ENCODE measurements at places on chromosomes 6 and 20. TPM values are rescaled to one million over a fixed set of nuclear protein-coding genes. Genes with fewer than 3 reads are reported as not detected.

GRCh38 chr6:116764961-116765841, at the start of gene FAM162B:
Gene FAM162B (minus strand): TSS chr6:116765719. CDS start chr6:116765576, 143 bp downstream.
- no peak for DNase-seq
- no peak within 1 kb of the TSS for H3K4me3 ChIP-seq
- no peaks in the 10 kb centered on the region for H3K27me3 ChIP-seq
- H3K4me1 ChIP-seq, result no peaks in the 10 kb centered on the region
- no peaks in the 10 kb centered on the region for H3K36me3 ChIP-seq

Gene SLC26A8
- total RNA-seq, result not detected

- H3K27me3 ChIP-seq, result no peaks in the 10 kb centered on the region
- H3K4me1 ChIP-seq, result peaks cover 6% of the 10 kb centered on the region
- no peak overlapping the region for H3K4me3 ChIP-seq
- no peak for DNase-seq
Measured at GRCh38 chr6:5156627-5157026, 71.5 kb downstream of the PPP1R3G start.

DNA sequence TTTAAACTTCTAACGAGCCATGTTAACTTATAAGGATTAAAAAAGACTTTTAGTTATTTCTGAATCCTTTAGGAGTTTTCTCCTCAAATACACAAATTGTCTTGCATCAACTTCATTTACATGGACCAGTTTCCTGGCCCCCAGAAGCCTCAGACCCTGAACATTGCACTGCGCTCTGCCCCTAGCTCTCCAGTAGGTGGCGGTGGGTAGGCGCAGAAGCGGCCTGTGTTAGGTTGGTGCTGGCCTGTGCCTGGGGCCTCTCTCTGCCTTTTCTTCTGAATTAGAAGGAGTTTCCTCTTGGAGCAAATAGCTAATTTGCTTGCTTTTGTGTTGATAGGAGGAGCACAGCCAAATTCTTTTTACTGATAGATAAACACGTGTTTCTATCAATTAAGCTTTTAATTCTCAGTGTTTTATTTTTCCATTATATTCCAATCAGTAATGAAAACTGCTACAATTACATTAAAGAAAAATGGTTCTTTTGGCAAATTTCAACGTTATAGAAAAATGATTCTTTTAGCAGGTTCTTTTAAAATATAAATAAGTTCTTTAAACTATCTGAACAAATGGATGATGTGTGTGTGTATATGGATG, 44.4 kb downstream of the DTD1 start:
- no peak overlapping the region for H3K27ac ChIP-seq
- DNase-seq, result peak; percentile 34
- no peaks in the 10 kb centered on the region for H3K36me3 ChIP-seq
- no peaks in the 10 kb centered on the region for H3K27me3 ChIP-seq
- no peak overlapping the region for H3K4me3 ChIP-seq

DNA sequence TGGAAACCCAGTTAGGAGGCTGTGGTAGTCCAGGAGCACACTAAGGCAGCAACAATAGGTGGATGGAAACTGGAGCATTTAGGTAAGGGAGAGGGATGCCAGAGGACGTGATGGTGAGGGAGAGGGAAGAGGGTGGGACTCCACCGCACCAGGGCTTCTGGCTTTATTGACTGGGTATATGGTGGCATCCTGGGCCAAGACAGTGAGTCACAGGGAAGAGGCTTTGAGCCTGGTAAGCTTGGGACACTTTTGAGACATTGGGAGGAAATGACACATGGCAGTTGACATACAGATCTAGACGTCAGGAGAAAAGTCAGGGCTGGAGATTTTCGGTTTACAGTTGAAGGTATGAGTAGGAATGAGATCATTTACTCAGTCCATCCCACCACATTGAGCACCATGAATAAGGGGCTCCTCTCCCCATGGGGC, 14.9 kb downstream of the NT5E start:
- peak; percentile 97 for DNase-seq
- H3K27ac ChIP-seq, result peak overlapping the region; percentile 80
- peak overlapping the region; percentile 46 for H3K4me3 ChIP-seq
- peaks cover 99% of the 10 kb centered on the region for H3K4me1 ChIP-seq
- 0 out of 2 replicates have a peak, but pooled peaks cover 5% of the 10 kb centered on the region for H3K36me3 ChIP-seq
- no peaks in the 10 kb centered on the region for H3K27me3 ChIP-seq

DNA sequence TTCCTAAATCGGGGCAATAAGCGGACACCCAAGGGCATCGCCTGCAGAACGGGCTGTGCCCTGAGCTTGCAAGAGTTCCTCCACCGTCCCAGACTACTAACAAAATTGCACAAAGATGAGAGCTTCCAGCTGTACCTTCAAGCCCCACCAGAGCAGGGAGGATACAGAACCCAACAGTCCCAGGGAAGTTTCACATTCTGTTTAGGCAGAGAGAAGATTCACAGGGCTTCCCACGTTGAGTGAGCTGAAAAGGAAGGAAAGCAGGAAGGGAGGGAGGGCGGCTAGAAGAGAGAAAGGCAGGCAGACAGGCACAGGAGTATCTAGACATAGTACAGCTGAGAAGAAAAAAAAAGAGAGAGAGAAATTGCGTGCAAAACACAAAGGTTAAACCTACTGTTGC, 112.6 kb upstream of the AFDN start:
- H3K36me3 ChIP-seq, result no peaks in the 10 kb centered on the region
- H3K27me3 ChIP-seq, result peaks cover 33% of the 10 kb centered on the region
- H3K4me3 ChIP-seq, result no peak overlapping the region

DNA sequence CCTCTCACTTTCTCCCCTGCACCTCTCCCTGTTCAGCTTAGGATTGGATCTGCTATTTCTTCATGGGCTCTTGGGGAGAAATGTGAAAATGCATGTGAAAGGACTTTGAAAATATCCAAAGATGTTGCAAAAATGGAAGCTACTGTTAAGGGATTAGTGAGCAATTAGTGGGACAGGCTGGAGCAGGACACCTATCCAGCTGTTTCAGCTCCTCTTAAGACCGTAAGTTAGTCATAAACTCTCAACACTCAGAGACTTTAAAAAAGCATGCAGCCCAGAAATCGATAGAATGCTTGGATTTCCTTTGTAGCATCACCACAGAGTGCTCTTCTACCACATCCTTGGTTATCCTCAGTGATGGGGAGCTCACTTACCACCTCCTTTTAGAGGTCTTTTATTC, 88.7 kb downstream of the SLC24A3 start:
- no peak overlapping the region for H3K4me3 ChIP-seq
- no peaks in the 10 kb centered on the region for H3K27me3 ChIP-seq
- no peaks in the 10 kb centered on the region for H3K4me1 ChIP-seq
- H3K27ac ChIP-seq, result no peak overlapping the region

GRCh38 chr20:41131594-41132387, 5.6 kb upstream of the PLCG1 start:
- no peaks in the 10 kb centered on the region for H3K36me3 ChIP-seq
- H3K4me1 ChIP-seq, result peaks cover 4% of the 10 kb centered on the region
- no peak for DNase-seq
- no peak overlapping the region for H3K27ac ChIP-seq

DNA sequence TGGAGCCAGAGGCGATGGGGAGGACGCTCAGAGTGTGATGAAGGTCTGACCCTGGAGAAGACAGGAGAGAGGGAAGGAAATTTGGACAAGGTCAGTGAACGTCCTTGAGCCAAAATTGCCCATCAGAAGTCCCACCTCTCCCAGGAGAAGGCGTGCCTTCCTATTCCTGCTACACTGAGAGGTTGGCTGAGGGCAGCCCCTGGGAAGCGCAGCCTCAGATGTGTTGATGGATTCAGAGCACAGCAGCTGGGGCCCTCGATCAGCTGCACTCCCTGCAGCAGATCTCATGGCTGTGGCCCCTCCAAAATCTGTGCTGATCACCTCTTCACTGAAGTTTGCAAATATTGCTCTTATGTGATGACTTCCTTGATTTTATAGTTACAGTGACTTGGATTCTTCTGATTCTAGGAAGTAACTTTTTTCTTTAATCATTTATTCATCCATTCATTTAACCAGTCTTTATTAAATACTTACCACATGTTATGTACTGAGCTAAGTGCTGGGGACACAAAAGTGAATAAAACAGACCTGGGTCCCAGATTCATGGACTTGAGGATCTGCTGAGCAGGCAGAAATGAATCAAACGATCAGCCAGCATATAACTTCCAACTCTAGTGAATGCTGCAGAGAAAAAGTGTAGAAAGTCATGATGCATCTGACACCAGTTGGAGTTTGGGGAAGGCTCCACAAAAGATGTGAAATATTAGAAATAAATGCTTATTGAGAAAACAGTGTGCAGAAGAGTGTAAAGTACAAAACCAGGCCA, 69.6 kb upstream of the ARMC2 start:
- no peaks in the 10 kb centered on the region for H3K36me3 ChIP-seq
- no peak overlapping the region for H3K27ac ChIP-seq
- DNase-seq, result no peak
- no peak overlapping the region for H3K4me3 ChIP-seq
- H3K27me3 ChIP-seq, result no peaks in the 10 kb centered on the region
- H3K4me1 ChIP-seq, result peaks cover 4% of the 10 kb centered on the region

Gene PAK1IP1
- 24.3 TPM for total RNA-seq

Gene EDN3
- not detected for total RNA-seq

Gene ADGB
- not detected for total RNA-seq

DNA sequence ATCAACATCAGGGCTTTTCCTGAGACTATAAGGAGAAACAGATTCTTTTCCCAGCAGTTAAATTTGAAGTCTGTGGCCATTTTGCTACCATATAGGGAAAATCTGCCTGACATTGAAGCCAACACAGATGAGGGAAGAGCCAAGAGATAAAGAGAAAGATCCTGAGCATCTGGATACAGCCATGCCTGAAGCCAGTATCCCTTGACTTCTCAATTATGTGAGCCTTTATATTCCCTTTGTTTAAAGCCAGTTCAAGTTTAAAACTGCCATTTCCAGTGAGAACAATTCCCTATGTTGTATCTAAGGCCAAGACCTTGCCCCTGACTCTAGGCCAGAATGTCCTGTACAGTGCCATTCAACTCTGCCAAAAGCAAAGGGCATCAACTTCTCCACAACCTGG, 3.8 kb upstream of the NRSN2 start:
- H3K4me3 ChIP-seq, result no peak overlapping the region
- no peaks in the 10 kb centered on the region for H3K36me3 ChIP-seq
- H3K4me1 ChIP-seq, result peaks cover 26% of the 10 kb centered on the region
- H3K27ac ChIP-seq, result no peak overlapping the region

DNA sequence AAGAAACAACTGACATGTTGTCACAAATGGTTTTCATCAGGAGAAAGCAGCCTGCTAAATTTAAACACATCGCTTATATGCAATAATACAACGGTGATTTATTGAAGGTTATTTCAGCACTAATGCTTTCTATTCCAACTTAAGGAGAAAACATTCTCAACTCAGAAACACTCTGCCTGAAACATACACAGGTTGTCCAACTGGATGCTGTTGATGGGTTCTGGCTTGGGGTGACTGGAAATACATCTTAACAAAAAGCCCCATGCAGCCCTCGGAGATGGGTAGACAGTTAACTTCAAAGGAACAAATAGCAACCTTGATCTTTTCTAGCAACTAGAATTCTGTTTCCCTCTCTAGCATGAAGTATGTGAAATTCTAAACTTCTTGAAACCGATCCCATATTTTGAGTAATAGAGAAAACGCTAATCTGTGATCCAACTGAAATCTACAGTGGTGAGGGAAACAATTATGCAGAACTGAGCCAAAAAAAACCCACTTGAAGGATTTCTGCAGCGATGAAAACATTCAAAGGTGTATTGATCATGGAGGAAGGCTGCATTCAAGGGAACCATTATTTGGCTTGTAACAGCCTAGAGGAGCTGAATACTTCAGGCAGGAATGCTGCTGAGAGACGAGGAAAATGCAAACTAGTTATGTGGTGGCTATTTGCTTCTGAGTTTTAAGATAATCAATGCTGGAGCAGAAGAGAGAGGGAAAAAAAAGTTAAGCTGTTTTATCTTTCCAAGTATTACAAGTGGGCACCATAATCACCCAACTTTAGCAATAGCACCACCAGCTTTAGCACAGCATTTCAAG, 6.9 kb downstream of the ZMYND8 start:
- no peak overlapping the region for H3K27ac ChIP-seq
- no peak overlapping the region for H3K4me3 ChIP-seq
- H3K36me3 ChIP-seq, result peaks cover 8% of the 10 kb centered on the region

DNA sequence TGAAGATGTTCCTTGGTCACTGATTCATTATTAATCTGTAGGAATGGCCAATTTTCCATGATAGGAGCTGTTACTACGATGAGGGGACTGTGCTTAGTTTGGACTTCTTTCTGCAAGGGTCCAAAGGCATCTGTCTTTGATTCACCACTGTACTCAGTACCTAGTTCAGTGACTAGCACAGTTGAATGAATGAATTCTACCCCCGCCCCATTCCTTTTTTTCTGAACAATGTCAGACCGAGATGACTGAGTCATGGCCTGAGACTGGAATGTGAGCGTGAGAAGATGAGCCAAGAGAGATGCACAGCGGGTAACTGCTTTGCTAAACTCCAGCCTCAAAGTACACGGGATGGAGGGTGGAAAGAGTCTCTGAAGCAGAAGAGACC, 419 bp upstream of the SNHG17 start:
- H3K4me3 ChIP-seq, result peak overlapping the region; percentile 77
- no peak overlapping the region for H3K27ac ChIP-seq
- H3K4me1 ChIP-seq, result peaks cover 17% of the 10 kb centered on the region
- peaks cover 42% of the 10 kb centered on the region for H3K36me3 ChIP-seq
- 0 out of 2 replicates have a peak, but pooled peaks cover 3% of the 10 kb centered on the region for H3K27me3 ChIP-seq
- DNase-seq, result no peak

DNA sequence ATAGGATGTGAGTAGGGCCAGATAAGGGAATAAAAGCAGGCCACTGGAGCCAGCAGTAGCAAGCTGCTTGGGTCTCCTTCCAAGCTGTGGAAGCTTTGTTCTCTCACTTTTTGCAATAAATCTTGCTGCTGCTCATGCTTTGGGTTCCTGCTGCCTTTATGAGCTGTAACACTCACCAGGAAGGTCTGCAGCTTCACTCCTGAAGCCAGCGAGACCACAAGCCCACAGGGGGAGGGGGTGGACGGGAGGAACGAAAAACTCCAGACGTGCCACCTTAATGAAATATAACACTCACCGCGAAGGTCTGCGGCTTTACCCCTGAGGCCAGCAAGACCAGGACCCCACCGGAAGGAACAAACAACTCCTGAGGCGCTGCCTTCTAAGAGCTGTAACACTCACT, 1324.4 kb upstream of the EYS start:
- no peaks in the 10 kb centered on the region for H3K4me1 ChIP-seq
- DNase-seq, result no peak
- H3K27me3 ChIP-seq, result no peaks in the 10 kb centered on the region
- H3K36me3 ChIP-seq, result no peaks in the 10 kb centered on the region
- H3K4me3 ChIP-seq, result no peak overlapping the region

- no peaks in the 10 kb centered on the region for H3K4me1 ChIP-seq
- H3K36me3 ChIP-seq, result no peaks in the 10 kb centered on the region
- no peak overlapping the region for H3K27ac ChIP-seq
- no peak for DNase-seq
Measured at GRCh38 chr20:40286975-40287531, 402.0 kb downstream of the MAFB start.

Gene TOMM34
- total RNA-seq, result 51.7 TPM

GRCh38 chr6:27617700-27618689, 145.1 kb upstream of the ZNF184 start:
- peaks cover 19% of the 10 kb centered on the region for H3K4me1 ChIP-seq
- H3K27ac ChIP-seq, result peak overlapping the region; percentile 51
- H3K27me3 ChIP-seq, result no peaks in the 10 kb centered on the region
- H3K4me3 ChIP-seq, result peak overlapping the region; percentile 60
- no peaks in the 10 kb centered on the region for H3K36me3 ChIP-seq
